ENCODE measurements at places on chromosomes 7 and 10.
A peak's percentile ranks its signal among the peaks of the same experiment; 100 is the strongest.

DNA sequence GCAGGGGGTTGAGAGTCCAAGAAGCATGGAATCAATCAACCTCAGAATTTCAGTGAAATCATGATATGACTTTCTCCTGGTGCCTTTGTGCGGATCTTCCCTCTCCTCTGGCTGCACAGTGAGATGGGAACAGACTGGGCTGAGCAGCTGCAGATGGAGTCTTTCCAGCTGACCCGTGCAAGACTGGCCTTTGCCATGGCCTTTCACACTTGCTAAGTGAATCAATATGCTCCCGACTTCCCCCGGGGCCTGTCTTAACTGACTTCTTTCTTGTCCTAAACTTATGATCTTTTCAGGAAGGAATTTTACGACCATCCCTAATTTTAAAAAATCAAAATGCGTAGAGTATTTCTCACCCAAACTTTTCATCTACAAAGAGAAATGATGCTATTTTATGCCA, 469.9 kb downstream of the GALNT17 start:
- no peak for DNase-seq

GRCh38 chr10:99852481-99853213, 70.2 kb downstream of the ABCC2 start:
- DNase-seq: no peak

DNA sequence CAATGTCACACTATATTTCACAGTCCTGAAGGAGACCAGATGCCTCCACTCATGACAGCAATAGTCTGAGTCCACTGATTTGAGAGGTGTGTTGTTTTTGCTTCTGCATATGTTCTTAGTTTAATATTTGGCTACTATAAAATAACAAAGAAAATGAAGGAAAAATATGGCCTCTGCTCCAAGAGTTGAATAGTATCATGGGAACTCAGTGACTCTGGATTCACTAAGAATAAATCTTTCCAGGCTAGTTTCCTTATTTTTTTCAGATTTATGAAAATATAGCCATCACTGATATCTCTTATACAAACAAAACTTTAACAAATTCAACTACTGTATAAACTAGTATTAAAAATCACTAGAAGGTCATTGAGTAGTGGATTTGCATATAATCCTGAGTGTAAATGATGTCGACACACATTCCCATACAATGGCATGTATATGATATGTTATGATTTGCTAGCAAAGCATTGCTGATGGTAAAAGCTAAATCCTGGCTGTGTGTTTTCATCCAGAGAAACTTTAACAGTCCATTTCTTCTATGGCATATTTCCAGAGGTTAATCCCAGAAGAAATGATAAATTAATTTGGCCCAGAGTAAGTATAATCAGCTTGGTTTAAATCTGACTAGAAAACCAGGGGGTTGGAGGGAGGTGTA, 66.0 kb upstream of the VIPR2 start:
- no peak for DNase-seq

DNA sequence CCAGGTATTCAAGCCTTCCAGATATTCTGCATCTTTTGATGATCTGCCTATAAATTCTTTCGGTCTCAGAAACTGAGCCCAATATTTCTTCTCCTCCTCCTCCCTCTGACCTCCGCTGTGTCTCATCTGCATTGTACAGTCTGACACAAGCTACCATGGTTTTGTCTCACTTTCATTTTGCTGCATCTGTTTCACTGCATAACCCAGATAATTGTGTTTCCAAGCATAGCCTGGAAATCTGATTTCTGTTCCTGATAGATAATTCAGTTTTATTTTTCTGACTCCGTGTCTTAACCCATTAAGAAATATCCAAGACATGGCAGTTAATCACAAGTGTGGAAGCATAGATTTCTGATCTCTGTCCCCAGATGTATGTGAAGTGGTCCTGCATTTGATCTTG, 374.2 kb upstream of the SEMA3A start:
- DNase-seq: no peak

- DNase-seq: no peak
These were observed 108.2 kb downstream of the DLG5 start for GRCh38 chr10:77818378-77818777.

DNA sequence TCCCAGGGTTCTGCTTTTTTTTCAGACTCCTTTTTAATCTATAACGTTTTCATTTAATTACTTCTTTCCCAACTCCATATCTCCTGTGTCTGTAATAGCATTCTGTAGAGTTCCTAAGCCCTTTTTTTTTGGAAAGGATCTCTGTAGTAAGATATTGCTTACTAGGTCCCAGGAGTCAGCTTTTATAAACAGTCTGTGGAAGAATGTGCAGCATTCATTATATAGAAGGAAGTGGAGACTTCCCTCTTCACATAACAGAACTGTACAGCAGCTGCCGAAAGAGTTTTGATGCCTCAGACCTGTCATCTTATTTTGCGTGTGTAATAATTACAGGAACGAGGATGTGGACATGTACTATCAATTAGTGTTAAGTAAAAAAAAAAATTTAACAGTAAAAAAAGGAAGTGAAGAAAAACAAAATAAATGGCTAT, 7.4 kb upstream of the STEAP4 start:
- no peak for DNase-seq

- DNase-seq: no peak
These were observed 14.8 kb downstream of the ATG9B start for GRCh38 chr7:151009327-151010036.

- no peak for DNase-seq
These were observed 240.1 kb downstream of the POU6F2 start for GRCh38 chr7:39217783-39218182.

- peak; percentile 31 for DNase-seq
These were observed 10.1 kb downstream of the THNSL1 start for GRCh38 chr10:25026463-25026862.

GRCh38 chr7:123692471-123692877, 36.8 kb downstream of the LMOD2 start:
- DNase-seq: no peak

GRCh38 chr10:123551259-123551658, 114.9 kb upstream of the GPR26 start:
- no peak for DNase-seq

DNA sequence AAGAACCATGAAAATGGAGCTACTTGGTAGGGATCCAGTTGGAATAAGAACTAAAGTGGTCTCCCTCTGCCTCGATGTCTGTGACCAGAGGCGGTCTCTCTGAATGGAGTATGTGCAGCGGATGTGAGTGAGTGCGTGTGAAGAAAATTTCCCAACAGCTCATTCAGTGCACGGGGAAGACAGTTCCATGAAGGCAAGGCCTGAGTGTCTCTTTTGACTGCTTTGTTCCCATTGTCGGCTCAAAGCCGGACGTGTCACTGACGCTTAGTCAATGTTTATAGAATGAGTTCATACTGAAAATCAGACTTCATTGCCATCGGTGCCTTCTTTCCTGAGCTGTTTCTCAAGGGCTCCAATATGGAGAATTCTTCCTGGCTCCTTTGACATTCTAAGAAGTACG, 55.3 kb upstream of the GRB10 start:
- DNase-seq: peak; percentile 93

GRCh38 chr10:123643315-123643714, 22.8 kb upstream of the GPR26 start:
- no peak for DNase-seq

DNA sequence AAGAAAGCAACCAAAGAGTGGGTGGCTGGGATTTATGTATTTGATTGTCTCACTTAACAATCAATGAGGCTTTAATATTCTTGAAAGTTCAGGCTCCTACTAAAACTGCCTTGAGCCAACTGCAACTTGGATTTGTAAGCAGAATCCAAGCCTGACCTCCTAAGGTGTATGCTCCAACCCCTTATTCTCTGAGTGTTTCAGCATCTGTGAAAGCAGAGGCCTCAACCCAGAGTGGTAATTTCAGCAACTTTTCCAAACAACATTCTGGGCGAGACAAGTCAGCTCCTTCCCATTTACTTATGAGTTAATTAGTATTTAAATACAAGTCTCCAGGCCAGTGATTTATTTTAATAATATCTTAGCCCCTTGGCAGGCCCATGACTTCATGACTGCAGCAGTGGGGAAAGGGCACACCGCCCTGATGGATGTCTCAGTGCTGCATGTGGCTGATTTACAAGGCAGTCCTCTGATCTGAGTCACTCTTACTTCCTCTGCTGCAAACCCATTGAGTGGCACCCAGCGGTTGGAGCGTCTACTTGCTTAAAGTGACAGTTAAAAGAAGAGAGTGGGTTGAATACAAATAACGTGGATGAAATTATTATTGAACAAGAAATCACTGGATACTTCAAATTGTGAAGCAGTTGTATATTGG, 209.1 kb downstream of the TRIL start:
- peak; percentile 74 for DNase-seq

GRCh38 chr10:93746844-93747284, 10.9 kb upstream of the LGI1 start:
- peak; percentile 98 for DNase-seq

DNA sequence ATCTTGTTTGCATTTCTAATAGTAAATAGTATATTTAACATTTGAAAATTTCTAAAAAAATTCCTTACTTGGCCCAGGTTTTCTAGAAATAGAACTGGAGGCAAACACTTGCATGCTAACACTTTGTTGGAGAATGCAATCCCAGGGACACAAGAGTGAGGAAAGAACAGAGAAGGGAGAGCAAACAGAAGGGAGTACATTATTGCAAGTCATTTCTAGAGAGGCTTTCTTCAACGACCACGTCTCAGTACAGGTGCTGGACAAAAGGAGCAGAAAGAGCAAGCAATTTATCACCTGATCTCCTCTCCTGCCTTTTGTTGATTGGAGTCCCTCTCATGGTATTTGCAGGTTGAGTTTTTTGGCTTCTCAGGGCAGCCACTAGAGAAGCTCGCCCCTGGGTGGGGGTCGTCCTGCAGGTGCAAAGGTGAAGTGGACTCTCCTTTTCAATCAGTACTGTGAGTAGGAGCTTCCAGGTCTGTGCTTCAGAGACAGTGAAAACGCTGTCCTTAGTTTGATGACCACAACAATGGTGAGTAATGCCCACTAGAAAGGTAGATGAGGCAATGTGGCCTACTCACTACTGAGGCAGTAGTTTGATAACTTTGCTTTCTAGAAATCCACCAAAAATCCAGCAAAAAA, 5.2 kb downstream of the CPED1 start:
- peak; percentile 63 for DNase-seq

DNA sequence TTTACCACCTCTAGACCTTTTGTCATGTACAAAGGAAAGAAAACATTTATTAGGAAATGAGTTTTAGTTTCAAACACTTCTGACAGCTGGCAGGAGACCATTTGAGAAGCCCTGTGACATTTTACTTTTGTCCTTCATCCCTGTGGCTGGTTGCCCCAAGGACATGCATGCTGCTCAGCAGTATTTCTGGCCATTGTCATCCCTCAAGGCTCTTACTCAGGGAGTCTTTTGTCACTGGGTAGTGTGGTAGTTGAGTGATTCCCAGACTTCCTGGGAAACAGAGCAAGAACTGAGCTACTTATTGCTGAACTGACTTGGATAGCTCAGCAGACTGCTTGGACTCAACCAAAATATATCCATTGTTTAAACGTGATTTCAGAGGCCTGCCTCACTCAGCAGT, 142.8 kb downstream of the LRRC4 start:
- no peak for DNase-seq

GRCh38 chr10:123926401-123927264, 35.0 kb upstream of the CPXM2 start:
- DNase-seq: no peak

- DNase-seq: peak; percentile 85
These were observed at the start of gene MICALL2 for GRCh38 chr7:1458683-1459511. Gene MICALL2 (minus strand): TSS chr7:1459470. CDS start chr7:1459326, 144 bp downstream.

DNA sequence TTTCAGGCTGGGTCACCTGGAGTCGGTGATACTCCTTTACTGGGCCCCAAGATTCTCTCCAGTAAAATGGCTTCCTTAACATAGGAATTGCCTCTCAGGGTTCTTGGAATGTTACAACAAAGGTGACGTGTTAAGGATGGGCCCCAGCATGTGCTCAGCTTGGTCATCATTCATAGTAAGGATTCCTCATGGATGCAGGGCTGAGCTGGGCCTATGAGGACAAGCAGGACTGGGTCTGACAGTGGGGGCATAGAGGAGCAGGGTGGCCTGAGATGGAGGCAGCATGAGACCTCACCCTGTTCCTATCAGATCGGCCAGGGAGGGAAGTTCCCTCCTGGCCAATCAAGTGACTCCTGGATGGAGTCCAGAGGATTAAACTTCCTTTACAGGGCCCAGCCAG, 12.8 kb upstream of the MBL2 start:
- no peak for DNase-seq

DNA sequence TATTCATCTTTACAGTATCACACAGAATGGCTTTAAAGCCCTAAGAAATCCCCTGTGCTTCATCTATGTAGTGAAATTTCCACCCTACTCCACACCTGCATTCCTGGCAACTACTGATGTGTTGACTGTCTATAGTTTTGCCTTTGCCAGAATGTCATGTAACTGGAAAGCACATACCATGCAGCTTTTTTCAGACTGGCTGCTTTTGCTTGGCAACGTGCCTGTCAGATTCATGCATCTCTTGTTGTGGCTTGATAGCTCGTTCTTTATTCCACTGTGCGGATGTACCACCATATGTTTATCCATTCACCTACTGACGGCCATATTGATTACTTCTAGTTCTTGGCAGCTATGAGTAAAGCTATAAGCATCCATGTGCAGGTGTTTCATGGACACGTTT, 30.6 kb downstream of the RBM17 start:
- DNase-seq: peak; percentile 17

- no peak for DNase-seq
These were observed 75.6 kb downstream of the ADCY1 start for GRCh38 chr7:45649560-45650346.

DNA sequence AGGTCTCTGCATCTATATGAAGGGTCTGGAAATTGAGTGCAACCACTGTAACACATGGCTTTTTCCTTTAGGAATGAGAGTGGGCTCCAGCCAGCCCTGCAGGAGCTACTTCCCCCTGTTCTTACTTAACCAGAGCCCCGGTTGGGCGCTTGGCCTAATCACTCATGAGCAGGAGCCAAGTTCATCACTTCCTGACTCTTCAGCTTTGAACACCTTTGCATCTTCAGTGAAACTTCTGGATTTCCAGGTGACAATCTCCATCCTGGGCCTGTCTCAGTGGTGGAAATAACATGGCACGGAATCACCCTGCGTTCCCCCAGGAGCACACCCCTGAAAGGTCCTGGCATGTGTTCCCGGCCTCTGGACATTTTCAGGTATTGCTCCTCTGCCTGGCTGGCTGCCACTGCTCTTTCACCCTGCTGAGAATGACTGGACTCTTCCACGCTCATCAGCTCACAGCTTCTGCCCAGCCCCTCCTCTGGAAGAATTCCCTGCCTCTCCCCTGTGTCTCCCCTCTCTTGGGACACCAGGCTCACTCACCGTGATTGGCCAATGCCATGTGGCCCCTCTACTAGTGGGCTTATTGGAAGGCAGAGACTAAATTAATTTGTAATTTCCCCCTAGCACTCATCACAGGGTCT, 229.1 kb upstream of the GRB10 start:
- DNase-seq: no peak
